ENCODE measurements at places on chromosomes 7 and 10.
A peak's percentile ranks its signal among the peaks of the same experiment; 100 is the strongest.

DNA sequence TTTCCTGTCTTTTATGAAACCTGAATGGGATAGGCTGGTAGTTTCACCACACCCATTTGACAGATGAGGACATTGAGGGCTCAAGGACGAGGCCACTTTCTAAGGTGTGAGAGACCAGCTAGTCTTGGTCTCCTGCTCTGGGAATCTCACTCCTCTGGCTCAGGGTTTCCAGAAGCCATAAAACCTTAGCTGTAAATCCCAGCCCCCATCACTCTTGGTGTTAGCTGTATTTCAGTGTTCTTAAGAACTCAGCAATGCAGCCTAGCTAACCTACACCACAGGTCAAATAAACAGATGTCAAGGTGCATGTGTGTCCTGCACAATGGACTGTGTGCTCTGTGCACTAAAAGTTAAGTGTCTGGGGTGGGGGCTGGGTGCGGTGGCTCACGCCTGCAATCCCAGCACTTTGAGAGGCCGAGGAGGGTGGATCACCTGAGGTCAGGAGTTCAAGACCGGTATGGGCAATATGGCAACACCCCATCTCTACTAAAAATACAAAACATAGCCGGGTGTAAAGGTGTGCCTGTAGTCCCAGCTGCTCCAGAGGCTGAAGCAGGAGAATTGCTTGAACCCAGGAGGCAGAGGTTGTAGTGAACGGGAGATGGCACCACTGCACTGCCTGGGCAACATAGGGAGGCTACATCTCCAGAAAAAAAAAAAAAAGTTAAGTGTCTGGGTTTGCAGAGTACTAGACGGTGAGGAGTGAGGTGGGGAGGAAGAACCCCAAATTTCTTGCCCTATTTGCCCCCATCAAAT lies 567 bp upstream of the EPO start:
- no peak for DNase-seq

- DNase-seq = no peak
These were observed 166.2 kb upstream of the SP8 start for GRCh38 chr7:20952916-20953315.

DNA sequence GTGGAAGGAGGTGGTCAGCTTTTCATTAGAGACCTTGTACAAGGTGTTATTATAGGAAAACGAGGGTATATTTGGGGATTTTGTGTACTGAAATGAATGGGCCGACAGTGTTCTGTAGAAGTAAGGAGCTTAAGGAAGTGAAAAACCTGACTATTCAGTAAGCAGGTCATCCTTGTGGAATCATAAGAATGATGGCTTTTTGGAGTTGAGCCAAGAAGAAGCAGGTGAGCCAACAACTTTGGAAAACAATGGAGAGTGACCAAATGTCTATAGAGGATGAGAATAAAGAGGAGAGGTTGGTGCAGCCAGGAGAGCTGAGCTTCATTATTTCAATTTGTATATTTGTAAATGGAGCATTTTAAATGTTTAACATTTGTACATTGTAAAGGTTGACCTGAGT lies 595.7 kb downstream of the CCSER2 start:
- DNase-seq = no peak

DNA sequence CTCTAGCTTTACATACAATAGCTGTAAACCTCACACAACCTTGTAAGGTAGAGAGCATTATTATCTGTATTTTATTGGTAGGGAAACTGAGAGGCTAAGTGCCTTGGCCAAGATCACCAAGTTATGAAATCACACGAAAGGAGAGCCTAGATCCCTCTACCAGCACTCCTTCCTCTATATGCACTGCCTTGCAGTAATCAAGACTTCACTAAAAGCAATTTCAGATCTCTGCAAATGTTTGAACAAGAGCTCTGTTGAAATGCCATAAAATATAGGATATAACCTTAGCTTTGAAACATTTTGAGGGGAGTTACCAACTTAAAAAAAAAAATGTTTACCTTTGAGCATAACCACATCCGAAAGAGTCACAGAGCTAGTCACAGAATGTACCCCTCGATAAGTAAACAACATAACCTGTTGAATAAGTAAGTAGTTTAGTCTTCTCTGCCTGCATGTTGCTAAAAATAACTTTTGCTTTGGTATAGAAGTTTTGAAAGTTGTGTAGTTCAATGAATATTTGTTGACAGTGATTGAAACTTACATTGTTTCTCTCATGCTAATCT lies 709.4 kb downstream of the AUTS2 start:
- DNase-seq = no peak

- DNase-seq = no peak
These were observed 91.8 kb downstream of the SEPTIN14 start for GRCh38 chr7:55770778-55771177.

DNA sequence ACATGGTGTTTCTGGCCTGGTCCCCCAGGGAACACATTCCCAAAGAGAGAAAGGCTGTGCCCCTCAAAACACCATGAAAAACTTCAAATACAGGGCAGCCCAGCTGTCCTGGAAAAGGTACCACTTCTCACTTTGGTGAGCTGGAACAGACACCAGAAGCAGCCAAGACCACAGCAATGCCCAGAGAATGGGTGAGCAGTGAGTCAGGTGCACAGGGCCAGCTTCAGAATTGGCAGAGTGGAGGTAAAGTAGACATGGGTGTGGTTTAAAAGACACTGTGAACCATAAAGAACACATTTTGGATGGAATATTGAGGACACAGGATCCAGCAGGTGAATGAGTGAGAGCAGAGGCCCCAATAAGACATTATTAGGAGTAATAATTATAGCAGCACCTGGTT lies 51.3 kb downstream of the FAM13C start:
- DNase-seq = no peak

- no peak for DNase-seq
These were observed 145.9 kb upstream of the SEMA3E start for GRCh38 chr7:83794829-83795228.

DNA sequence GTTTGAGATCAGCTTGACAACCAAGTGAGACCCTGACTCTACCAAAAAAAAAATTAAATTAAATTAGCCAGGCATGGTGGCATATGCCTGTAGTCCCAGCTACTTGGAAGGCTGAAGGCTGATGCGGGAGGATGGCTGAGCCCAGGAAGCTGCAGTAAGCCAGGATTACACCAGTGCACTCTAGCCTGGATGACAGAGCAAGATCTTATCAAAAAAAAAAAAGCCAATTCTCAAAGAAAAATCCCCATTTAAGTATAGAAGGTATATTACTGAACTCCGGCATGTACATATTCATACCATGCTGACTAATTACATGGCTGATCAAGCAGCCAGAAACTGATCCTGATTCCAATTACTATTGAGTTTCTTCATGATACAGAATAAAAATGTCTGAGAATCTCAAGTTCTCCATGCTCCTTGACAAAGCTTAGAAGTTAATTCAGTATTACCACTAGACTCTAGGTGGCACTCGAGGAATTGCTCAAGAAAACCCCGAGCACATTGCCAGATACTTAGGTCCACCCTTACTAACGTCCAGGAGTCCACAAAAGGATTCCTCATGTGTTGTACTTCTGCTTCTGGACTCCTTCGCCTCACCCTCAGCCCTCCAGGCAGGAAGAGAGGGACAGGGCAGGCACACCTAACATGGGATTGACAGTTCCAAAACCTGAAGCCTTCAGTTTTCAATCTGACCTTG lies 148.9 kb downstream of the PARD3 start:
- no peak for DNase-seq

- DNase-seq = no peak
These were observed 8.9 kb downstream of the SLC25A28 start for GRCh38 chr10:99611326-99611725.

DNA sequence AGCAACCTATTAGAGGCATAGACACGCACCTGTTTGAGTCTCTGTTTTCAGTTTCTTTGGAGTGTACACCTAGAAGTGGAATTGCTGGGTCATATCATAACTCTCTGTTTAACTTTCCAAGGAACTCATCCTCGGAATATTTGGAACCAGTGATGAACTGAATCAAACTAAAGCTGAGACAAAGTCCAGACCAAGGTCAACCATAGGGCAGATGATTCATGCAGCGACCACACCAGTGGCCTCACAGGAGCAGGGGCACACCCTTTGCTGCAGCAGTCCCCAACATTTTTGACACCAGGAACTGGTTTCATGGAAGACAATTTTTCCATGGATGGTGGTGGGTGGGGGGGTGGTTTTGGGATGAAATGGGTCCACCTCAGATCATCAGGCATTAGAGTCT lies 4.9 kb upstream of the OPTN start:
- DNase-seq = no peak

GRCh38 chr7:156173346-156173745 lies 361.1 kb upstream of the SHH start:
- no peak for DNase-seq

GRCh38 chr7:112182749-112183148 lies 23.4 kb downstream of the DOCK4 start:
- DNase-seq = peak; percentile 75

- no peak for DNase-seq
These were observed 87.9 kb downstream of the SLC37A3 start for GRCh38 chr7:140310337-140311002.

GRCh38 chr7:82481499-82482097 lies 38.0 kb upstream of the CACNA2D1 start:
- no peak for DNase-seq

DNA sequence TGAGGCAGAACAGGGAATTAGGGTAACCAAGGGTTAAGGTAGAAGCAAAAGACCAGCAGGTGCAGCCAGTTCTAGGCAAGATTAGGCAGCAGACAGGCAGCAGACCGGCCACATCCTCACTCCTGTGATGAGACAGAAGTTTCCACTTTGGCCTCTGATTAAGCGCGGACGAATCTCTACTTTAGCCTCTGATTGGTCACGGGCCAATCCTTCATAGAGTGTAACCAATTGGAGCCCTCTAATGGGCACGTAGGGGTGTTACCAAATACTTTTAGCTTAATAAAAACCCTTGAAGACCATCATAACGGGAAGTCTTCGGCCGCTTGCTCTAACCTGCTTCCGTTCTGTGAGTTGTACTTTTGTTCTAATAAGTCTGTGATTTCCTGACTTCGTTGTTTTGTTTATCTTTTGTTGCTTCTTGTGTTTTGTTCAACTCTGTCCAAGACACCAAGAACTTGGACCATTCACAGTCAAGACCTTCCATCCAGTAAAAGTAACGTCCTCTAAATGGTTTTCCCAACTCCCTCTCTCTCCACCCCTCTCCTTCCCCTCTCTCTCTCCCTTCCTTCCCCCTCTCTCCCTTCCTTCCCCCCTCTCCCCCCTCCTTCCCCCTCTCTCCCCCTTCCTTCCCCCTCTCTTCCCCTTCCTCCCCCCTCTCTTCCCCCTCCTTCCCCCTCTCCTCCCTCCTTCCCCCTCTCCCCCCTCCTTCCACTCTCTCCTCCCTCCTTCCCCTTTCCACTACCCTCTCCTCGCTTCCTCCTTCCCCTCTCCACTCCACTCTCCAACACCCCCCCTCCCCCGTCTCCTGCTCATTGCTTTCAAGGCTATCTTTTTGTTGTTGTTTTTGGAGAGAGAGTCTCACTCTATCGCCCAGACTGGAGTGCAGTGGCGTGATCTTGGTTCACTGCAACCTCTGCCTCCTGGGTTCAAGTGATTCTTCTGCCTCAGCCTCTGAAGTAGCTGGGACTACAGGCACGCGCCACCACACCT lies 13.2 kb upstream of the MALSU1 start:
- no peak for DNase-seq

- no peak for DNase-seq
These were observed 103.7 kb downstream of the RBM20 start for GRCh38 chr10:110747609-110748464.

DNA sequence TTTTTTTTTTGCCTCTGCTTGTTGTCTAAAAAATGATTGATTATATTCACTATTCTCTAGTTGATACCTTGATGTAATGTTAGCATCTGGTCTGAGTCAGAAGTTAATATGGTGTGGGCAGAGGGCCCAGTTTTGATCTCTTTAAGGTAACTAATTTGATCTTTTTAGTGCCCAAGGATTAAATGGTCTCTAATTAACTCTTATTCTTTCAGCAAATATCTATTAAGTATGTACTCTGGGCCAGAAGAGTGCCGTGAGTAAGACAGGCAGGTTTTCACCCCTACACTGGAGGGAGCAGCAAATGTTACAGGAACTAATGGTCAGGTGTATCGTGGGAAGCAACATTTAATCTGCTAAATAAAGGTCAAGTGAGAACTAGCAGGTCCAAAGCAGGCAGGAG lies 144.6 kb upstream of the COL1A2 start:
- no peak for DNase-seq

DNA sequence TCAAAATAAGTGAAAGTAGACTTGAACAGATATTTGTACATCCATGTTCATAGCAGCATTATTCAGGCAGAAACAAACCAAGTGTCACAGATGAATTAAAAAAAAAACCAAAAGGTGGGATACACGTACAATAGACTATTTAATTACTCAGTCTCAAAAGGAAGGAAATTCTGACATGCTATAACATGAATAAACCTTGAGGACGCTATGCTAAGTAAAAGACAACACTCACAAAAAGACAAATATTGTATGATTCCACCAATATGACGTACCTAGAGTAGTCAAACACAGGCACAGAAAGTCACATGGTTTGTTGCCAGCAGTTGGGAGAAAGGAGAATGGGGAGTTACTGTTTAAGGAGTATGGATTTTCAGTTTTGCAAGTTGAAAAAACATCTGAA lies 18.0 kb upstream of the CFAP70 start:
- no peak for DNase-seq

DNA sequence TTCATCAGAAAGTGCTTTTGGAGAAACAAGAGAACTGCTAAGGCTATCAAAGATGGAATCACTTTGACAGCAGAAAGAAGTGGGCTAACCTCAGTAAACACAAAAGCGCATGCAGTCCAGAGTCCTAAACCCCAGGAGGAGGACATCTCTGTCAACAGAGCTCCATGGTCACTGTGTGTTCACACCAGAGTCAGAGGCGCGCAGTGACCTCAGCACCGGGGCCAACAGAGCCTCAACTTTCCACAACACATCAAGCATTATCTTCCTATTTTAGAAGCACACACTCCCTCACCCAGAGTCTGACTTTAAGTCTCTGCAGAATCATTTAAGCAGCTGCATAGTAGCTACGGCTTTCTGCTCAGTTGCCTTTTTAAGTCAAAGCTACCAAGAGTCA lies 195.3 kb downstream of the DIP2C start:
- no peak for DNase-seq

DNA sequence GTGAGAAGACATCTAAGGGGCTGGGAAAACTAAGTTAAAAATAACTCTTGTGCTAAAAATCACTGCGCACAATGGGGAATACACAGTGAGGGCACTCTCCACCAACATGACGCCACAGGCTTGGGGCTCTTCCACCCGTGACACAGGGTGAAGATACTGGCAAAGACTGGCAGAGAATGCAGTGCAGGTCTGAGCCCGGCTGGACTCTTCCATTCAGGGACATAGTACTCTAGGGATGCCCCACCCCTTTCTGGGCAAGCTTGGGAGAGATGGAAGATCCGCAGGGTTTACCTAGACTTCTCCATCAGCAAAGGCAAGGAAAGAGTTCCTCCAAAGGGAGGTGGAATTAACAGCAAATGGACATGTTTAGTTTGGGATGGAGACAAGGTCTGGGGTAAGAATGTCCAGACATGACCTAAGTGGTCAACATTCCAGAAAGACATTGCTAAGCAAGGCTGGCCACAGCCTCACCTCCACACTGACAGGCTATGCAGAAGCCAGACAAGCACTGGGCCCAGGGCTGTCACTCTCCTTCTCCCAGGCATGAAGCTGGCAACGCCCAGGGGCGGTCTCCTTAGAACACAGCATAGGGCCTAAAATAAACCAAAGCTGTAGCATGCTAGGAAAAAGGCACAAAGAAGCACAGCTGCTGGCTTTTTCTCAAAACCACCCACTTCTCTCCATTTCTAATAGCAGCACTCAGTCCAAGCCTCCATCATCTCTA lies 28.1 kb downstream of the XPNPEP1 start:
- no peak for DNase-seq

Data from caudate nucleus (tissue), 63 donors.